Activated T-helper 17 cell treated with anti-CD3 and anti-CD28 coated beads, Interleukin-2, amount 50 U/mL, for 72 hours (primary cell): ENCODE measurements at places on chromosomes 11 and 22. TPM values are rescaled to one million over a fixed set of nuclear protein-coding genes. Genes with fewer than 3 reads are reported as not detected.

GRCh38 chr11:18203723-18204122 is 31.1 kb downstream of the MRGPRX4 start:
- peak; percentile 37 for ATAC-seq

DNA sequence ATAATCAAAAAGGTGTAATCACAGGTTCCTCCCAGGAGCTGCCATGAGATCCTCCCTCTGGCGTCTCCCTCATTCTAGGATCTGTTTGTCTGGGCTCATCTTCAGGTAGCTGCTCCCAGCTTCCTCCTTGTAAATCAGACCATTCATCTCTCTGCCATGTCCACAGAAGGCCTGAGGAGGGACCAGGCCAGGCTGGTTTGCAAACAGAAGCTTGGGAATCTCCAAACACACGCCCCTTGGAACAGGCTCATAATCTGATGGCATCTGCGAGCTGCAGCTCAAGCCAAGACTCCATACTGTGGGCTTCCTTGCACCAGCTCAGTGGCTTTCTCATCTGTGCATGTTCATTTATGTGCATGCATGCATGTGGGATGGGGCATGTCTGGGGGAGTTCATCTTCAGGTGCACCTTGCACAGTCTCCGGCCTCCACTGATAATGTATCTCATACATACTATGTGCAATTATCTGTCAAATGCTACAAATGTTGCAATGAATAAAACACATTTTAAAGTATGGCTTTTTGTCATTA is 134.9 kb downstream of the NXPE2 start:
- ATAC-seq = no peak

C22orf31 gene
- not detected for total RNA-seq

DNA sequence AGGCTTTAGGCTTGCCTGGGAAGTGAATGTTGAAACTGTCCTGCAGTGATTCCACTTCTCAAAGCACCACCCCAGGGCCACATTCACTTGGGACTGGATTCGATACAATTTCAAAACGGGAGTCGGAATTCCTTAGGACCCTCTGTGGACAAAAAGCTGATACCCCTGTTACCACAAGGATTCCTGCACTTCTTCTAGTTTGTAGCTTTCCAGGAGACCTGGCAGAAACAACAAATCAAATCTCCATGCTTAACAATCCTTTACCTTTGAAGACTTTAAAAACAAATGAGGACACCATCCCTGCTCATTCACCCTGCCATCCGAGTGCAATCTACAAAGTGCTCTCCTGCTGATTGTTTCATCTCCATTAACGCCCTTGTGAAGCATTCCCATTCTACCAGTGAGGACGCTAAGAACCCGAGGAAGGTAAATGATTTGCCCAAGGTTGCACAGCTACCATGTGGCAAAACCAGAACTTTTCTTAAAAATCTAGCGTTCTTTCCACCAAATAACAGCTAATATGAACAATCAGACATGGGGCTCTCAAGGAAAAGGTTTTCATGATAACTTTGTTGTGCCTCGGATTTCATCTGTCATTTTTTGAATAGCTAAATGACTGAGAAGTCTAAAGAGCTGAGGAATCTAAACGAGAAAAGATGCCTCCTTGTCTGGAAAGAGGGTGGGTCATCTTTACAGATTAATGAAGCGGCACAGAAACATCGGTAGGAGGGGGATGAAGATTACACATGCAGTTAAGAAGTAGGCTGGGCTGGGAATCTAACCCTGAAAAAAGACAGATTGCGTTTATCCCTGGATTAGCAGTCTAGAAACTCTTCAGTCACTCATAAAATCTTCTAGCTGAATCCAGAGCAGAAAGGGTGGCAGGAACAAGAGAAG is 720 bp upstream of the MPZL2 start:
- ATAC-seq = no peak

OR52H1 gene
- 0.34 TPM for total RNA-seq

- ATAC-seq = no peak
Measured at GRCh38 chr11:93249459-93250220, 51.8 kb upstream of the SLC36A4 start.

PTPRCAP gene
- 112 TPM for total RNA-seq

DNA sequence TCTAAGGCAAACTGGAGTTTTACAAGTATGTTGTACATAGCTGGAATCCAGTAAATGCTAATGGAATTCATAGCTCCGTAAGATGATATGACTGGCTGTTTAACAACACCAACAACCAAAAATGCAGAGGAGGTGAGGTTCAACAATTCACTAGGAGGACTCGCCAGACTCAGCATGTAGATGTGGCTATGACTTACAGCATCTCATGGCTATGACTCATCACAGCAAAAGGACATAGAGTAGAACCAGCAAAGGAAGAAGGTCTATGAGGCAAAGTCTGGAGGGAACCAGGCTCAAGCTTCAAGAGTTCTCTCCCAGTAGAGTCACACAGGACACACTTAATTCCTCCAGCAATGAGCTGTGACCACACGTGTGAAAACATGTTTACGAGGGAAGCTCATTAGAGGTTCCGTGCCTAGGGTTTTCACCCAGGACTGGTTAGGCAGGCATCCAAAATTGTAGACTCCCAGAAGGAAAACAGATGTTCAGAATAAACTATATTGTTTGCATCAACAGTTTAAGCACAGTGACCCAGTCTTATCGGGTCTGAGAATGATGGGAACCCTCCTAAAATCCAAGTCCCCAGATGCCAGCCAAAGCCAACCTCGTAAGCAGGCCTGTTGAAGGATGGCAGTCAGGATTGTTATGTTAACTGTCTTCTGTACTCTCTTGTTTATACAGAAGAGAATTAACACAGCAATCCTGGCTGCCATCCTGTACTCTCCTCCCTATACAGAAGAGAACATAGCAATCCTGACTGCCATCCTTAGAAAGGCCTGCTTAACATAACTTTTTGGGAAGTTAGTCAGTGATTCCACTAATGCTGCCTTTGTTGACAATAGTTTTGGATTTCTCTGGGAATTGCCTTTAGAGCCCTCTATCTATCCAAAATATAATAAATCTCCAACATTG is 116.6 kb downstream of the LARGE1 start:
- no peak for ATAC-seq

DNA sequence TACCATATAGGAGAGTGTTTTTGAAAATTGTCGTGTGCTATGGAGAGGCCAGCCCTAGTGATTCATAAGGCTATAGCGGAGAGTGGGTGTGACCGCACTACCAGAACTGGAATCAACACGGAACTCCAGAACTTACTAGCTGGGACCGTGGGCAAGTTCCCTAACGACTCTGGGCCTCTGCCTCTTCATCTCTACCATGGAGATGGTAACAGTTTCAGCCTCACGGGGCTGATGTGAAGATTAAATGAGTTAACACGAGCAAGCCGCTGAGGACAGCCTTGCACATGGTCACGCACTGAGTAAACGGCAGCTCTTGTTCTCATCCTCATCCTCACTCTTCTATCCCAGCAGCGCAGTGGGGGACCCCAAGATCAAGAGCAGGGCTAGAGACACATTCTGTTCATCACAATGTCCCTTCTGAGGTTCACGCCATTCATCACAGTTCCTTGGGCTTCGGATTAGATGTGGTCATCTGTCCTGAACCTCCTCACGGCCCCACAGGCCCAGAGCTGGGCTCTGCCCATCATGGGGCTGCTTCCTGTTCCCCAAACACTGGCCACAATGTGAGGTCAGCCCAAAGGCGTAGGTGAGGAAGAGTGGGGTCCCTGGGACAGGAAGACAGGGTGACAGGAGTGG is 47.2 kb upstream of the CD5 start:
- ATAC-seq = peak; percentile 79
